Brain pericyte (primary cell): ENCODE measurements at places on chromosomes 2 and 18.

GRCh38 chr18:3458378-3458777, 8.4 kb downstream of the TGIF1 start:
- no peak for DNase-seq

DNA sequence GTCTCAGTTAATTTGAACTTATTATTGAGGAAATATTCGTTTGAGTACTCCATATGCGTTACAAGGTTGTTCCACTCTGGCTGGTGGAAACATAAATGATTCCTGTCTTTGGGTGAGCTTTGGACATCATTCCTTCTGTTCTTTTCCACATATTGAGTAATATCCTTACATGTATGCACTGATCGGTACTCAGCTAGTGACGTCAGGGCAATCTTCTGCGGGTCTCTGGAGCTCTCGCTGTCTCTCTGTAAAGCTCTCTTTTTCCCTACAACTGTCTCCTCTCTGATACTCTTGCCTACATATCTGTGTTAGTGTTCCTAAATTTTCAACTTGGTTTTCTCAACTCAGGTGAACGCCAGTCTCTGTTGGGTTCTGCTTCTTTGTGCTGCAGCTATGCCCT, 23.4 kb upstream of the IL36G start:
- no peak for DNase-seq

- no peak for DNase-seq
Observed at GRCh38 chr18:3666526-3667254, 216.7 kb downstream of the TGIF1 start.

GRCh38 chr2:57552885-57553284, 493.7 kb upstream of the VRK2 start:
- no peak for DNase-seq

- peak; percentile 45 for DNase-seq
Observed at GRCh38 chr2:134446383-134447017, 192.6 kb downstream of the MGAT5 start.

DNA sequence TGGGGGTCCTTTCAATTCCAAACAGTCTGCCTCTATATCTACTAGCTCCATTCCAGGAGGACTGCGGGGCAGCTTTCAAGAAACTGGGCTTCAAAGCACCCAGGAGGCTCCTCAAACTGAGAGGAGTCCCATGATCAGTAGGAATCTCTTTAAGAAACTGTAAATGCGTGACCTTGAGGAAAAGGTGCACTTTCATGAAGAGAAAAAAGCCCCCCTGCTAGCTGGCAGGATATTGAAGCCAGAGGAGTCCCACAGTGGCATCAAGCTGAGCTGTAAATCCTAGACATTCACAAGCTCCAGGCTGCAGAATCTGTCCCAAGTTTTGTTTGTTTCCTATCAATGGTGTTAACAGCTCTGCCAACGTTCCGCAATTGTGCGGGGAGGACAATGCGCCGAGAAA, 790.1 kb downstream of the SLC4A3 start:
- DNase-seq, result no peak

DNA sequence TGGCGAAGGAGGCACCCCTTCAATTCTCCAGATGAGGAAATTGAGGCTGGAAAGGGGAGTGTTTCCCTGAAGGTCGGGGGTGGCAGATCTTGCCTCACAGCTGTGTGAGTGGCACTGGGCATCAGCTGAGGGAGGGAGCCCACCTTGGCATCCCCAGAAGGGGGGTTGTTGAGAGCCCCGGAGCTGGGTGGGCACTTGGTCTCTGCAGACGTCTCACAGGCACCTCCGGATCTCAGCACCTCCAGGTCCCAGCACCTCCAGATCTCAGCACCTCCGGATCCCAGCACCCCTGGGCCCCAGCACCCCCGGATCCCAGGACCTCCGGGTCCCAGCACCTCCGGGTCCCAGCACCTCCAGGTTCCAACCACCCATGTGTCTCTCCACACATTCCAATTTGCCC, 137.9 kb downstream of the NFATC1 start:
- DNase-seq, result no peak
